ENCODE measurements at places on chromosomes 2 and 18.

DNA sequence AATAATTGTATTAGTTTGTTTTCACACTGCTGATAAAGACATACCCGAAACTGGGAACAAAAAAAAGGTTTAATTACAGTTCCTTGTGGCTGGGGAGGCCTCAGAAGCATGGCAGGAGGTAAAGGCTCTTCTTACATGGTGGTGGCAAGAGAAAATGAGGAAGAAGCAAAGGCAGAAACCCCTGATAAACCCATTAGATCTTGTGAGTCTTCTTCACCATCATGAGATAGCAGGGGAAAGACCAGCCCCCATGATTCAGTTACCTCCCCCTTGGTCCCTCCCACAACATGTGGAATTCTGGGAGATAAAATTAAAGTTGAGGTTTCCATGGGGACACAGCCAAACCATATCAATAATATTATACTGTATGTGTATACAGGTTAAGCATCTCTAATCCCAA is 73.3 kb upstream of the CABLES1 start:
- no peak for DNase-seq

DNA sequence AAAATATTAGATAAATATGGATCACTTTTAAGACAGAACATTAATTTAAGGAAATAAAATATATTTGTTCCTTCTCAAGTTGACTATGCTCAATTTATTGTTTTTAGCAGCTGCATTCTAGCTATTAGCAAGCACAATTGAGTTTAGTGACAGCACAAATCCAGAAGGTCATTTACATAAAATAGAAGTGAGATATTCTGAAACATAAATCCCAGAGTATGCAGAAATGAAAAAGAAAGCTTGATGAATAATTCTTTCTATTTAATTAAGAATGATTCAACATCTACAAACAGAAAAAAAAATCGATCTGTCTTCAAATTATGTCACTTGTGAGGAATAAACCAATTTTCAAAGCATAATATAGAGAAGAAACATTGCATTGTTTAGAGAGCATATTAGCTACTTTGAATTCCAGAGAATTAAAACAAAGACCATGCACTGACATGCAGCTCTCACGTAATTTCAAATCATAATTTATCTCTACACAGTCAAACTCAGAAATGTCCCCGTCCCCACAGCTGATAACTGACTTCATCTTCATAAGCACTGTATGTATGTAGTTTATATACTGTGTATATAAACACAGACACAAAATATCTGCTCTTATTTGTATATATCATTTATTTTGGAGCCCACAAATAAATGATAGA is 458.4 kb downstream of the TMX3 start:
- no peak for DNase-seq

- no peak for DNase-seq
Measured at GRCh38 chr18:49844903-49845302, 31.6 kb upstream of the ACAA2 start.

DNA sequence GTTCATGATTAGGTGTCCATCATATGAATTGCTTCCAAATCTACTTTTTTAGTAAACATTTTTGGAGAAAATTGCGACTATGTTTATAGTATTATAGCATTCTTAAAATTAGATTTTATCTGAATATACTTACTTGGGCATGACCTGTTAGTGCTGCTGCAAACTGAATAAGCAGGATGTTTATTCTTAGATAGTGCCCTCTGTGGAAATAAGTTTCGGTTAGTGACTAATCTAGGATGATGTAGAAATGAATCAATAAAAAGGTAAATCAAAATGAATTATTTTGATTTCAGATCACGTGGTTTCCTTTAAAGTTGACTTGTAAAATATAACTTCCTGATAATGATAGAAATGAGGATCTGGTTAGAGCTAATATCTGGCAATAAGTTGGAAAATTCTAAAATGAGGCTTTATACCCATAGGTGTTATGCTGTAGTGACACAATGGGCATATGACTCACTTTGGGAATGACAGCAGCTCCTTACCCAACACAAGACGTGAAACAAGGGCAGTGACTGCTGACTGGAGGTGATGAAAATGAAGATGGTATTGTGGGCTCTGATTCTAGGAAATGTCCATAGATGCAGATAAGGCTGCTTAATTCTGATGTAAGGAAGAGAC is 165.8 kb upstream of the TCF4 start:
- no peak for DNase-seq

DNA sequence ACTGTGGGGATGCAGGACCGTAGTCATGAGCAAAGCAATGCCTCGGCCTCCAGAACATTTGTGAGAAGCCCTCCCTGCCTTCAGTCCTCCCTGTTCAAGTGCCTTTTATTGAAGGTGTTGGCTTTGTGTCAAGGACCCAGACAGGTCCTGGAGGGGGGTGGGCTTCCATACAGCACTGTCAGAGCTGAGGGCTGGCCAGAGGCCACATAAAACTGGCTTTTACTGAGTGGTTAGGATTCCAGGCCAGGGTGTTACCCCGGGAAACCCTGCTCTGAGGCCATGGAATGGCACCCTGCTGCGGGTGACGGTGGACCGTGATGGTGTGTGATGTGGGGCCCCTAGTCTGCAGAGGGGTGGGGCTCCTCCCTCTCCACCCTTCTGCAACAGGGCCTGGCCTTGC is 41.6 kb downstream of the TOGARAM2 start:
- DNase-seq = no peak

- DNase-seq = no peak
Measured at GRCh38 chr18:12849548-12849947, 34.5 kb downstream of the PTPN2 start.

GRCh38 chr2:4995466-4995865 is 696.7 kb upstream of the SOX11 start:
- DNase-seq = peak; percentile 8

GRCh38 chr2:61182059-61182383 is 20.0 kb downstream of the C2orf74 start:
- no peak for DNase-seq

- DNase-seq = no peak
Measured at GRCh38 chr18:3074087-3074486, 61.1 kb upstream of the LPIN2 start.

GRCh38 chr18:65235966-65236624 is 514.7 kb upstream of the CDH7 start:
- no peak for DNase-seq

GRCh38 chr2:209505410-209505809 is 81.6 kb downstream of the MAP2 start:
- DNase-seq = no peak

DNA sequence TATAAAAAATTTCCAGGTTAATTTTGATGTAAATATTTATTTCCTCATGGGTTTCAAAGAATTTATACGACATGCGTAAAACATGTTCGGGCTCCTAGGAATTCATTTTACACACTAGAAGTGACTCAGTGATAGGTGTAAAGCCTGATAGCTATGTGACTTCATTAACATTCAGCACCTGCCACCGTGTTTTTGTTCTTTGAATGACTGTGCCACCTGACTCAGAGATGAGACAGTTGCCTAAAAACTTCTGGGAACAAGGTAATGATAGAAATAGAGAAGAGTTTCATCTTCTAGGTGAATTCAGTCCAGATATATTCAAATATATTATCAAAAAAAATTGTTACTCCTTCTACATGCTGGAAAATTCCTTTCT is 10.0 kb downstream of the IL1R2 start:
- DNase-seq = peak; percentile 4

DNA sequence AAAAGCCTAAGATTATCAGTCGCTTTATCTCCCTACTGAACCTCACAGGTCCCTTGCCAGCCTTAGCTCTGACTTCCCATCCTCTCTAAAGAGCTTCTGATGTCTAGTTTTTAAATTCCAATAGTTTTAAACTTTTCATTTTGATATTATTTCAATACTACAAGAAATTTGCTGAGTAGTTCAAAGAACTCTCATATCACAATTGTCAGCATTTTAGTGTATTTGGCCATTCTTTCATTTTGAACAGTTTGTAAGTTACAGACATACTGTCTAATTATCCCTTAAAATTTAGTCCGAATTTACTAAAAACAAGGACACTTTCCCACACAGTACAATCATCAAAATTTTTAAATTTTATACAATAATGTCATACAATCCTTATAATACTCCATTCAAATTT is 666.8 kb upstream of the SETBP1 start:
- no peak for DNase-seq

DNA sequence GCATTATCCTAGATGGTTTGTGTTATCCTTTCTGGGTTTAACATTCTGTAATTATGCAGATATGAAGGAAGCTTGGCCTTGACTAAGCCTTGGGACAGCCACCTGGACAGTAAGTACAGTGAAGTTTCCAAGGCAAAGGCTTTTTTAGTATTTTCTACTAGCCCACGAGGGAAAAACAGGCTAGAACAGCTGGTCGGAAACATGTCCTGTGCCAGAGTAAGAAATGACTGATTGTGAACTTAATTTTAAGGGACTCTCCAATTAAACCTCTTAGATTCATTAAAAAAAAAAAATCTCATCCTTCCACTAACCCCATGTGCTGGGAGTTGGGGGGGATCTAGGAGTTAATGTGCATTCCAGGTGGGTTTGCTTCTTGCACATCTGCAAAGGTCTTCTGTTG is 720.8 kb downstream of the SLC4A3 start:
- no peak for DNase-seq

DNA sequence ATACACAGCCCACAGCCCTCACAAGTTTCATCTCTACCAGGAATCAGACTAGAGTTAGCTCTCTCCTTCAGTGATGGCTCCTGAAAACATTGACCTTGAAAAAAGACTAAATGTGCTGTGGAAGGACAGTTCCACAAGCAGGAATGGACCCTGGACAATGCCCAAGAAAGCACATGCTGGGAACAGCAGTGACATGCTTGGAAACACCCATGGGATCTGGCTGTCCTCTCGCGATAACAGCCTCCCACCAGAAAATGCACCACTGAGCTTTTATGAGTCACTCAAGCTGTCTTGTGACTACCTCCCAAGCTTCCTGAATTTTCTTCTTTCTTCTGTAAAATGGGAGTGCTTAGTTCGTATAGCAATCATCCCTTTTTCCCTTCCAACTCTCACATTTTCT is 269.2 kb downstream of the LRATD1 start:
- no peak for DNase-seq
